ENCODE measurements at places on chromosomes 5 and 9.

DNA sequence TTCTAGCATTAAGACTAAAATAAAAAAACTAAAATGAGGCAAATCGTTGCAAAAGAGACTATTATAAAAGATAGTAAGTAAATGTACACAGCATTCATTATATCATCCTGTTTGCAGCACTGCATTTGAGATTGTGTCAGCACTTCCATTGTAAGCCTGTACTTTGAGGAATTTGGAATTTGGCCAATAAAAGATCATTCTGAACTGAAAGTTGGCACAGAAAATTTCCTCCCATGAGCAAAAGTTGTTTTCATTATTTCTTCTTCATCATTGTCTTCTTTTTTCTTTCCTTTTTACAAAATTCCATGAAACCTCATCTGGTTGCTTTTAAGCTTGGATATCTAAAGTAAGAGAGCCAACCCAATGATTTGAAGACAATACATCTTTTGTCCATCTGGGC lies 199.3 kb upstream of the ADAMTSL1 start:
- no peak for DNase-seq

DNA sequence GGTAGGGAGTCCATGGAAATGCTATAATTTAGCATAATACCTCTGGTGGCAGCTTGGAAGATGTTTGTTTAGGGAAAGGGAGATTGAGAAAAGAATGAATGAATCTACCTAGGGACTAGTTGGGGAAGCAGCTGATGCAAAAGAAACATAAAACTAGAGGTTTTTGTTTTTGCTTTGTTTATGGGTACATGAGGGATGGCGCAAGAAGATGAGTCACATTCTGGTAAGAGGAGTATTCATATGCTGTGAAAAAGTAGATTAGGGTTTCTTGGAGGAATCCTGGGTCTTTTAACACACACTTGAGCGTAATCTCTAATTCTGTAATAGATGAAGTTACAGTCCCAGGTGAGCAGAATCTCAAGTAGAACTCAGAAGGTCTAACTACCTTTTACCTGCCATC lies 17.1 kb downstream of the C9orf43 start:
- DNase-seq = no peak

DNA sequence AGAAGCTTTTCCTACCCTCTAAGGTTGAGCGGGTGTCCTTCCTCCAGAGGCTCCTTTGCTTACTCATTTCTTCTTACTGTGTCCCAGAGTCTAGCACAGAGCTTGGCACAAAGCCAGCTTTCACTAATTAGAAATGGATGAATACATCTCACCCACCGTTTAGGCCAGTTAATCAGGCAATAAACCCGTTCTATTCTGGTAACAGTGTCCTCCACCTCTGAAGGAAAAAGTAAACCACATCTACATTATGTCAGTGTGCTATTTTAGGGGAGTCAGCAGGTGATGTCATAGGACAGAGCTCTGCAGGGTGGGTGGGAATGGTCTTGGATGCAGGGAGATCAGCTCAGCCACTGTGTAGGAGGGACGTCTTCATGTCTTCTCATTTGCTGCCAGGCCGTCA lies 109.2 kb downstream of the OSTF1 start:
- DNase-seq = no peak

DNA sequence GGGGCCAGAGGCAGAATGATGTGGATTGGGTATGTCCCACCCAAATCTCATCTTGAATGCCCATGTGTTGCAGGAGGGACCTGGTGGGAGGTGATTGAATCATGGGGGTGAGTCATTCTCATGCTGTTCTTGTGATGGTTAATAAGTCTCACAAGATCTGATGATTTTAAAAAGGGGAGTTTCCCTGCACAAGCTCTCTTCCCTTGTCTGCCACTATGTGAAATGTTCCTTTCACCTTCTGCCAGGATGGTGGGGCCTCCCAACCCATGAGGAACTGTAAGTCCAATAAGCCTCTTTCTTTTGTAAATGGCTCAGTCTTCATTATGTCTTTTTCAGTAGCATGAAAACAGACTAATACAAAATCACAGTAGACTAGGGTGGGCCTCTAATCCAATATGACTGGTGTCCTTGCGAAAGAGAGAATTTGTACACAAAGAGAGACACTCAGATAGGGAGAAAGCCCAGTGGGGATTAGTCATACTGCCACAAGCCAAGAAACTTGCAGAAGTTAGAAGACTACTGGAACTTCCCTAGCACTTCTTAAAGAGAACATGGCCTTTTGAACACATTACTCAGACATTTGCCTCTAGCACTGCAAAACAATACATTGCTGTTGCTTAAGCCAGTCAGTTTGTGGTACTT lies 68.4 kb downstream of the ANXA1 start:
- DNase-seq = no peak

DNA sequence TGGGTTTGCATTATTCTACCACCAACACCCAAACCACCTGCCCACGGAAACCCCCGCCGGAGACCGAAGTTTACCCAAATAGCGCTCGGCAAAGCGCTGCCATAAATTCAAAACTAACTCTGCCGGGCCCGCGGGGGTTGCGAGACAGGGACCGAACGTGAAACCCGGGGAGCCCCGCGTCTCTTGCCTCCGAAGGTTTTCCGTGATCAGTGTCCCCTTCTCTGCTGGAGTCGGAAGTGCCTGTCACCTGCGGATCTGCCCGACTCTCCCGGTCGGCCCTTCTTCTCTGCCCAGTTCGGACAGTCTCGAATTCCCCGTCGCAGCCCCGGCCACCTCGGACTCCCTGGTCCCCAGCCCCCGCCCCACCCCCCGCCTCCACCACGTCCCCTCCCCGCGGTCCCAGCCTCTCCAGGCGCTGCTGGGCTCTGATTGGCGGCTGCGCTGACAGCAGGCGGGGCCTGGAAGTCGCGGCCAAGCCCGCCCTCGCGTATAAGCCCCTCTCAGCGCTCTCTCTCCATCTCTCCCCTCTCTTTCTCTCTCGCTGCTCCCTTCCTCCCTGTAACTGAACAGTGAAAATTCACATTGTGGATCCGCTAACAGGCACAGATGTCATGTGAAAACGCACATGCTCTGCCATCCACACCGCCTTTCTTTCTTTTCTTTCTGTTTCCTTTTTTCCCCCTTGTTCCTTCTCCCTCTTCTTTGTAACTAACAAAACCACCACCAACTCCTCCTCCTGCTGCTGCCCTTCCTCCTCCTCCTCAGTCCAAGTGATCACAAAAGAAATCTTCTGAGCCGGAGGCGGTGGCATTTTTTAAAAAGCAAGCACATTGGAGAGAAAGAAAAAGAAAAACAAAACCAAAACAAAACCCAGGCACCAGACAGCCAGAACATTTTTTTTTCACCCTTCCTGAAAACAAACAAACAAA lies at the start of gene RORB:
TSS of gene RORB (plus strand) at position 517 of the 929 bp plus-strand sequence. CDS start 642 bp downstream, outside the sequence.
- no peak for DNase-seq

GRCh38 chr9:122192914-122193525 lies 33.3 kb downstream of the MORN5 start:
- no peak for DNase-seq

DNA sequence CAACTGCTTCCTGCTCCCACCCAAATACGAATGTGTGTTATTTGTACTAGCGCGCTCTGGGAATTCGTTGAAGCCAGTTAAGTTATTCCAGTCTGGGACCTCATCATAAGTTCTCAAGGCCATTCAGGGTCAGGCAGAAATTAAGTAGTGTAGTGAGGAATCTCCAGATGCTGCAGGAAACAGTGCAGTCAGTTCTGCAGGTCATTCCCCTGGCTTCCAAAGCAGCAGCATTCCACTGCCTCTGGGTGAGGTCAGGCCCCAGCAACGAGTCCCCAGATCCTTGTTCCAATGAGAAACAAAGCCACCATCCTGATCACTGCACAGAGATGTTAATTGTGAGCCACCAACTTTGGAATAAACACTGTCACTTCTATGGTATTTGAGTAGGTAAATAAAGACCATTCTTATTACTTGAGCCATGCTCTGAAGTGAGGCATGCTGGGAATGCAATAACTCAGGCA lies 33.1 kb downstream of the SVEP1 start:
- no peak for DNase-seq

DNA sequence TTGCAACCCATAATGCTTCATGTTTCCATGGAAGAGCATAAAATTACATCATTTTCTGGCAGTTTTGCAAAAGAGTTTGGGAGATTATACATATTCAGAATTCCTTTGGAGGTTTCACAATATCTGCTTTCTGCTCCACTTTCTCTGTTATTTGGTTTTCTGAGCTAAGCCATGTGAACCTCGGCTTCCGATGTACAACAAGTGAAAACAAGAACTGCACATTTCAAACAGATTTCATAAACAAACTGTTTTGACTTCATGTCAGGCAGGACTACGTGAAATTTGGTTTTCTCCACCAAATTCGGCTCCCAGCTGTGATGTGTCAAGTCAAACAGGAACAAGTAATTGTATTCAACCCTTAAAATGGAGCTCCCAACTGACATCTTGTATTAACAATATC lies 609.8 kb downstream of the IRX1 start:
- no peak for DNase-seq

- DNase-seq = no peak
These were observed 12.0 kb upstream of the IFNA1 start for GRCh38 chr9:21428235-21428634.

All from AG04450 (cell line).